SW480 (cell line): ENCODE measurements at places on chromosomes 4 and X.

- DNase-seq = no peak
Measured at GRCh38 chrX:125439194-125439849, 119.7 kb downstream of the TEX13C start.

DNA sequence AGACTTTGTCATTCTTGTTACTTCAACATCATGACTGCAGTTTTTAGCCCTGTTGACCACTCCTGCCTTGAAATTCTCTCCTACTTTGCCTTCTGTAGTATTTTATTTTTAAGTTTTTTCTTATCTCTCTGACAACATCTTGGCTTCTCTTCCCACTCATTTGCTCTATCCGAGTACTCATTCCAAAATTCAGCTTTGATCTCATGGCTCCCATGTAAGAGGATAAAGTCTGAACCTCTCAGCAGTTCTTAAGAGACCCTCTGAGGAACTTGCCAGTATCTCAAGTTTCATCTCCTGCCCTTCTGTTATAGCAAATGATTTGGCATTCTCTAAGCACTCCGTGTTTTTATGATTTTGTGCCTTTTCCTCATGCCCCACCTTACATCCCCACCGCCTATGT, 67.7 kb downstream of the GALNT7 start:
- DNase-seq = no peak

DNA sequence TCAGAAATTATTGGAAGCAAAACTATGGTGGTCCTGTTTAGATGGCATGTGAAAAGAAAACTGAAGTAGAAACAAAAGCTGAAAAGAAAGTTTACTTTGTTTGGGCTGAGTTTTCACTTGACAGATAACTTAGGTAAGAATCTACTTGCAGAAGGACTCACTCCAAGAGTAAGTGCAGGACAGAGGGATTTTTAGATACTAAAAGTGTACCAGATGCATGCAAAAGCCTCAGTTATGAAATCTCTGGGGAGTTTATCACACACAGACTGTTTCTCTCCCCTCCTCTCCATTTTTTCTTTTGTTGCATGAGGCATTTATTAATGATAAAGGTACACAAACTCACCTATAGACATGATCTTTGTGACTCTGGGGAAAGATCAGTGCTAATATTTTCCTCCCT, 127.5 kb upstream of the GIMD1 start:
- no peak for DNase-seq

GRCh38 chr4:12270546-12270945, 841.9 kb upstream of the HS3ST1 start:
- DNase-seq = no peak

DNA sequence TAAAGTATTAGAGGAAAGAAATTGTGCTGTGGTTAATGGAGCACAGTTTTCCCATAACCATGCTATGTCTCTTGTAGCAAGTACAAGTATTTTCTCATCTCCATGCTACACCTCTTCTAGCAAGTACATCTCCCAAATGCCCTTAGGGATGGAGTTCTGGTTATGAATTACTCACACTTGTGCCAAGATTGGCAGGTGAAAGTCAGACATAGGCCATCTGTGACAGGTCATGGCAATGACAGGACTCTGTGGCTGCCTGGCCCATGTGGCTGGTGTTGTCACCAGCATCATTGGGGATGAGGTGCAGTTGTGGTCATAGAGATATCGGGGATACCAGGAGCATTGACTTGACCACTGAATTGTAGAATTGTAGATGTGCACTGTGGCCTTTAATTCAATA, 310.2 kb downstream of the FAT4 start:
- DNase-seq = no peak

GRCh38 chr4:62342346-62342745, 1142.2 kb downstream of the ADGRL3 start:
- no peak for DNase-seq

DNA sequence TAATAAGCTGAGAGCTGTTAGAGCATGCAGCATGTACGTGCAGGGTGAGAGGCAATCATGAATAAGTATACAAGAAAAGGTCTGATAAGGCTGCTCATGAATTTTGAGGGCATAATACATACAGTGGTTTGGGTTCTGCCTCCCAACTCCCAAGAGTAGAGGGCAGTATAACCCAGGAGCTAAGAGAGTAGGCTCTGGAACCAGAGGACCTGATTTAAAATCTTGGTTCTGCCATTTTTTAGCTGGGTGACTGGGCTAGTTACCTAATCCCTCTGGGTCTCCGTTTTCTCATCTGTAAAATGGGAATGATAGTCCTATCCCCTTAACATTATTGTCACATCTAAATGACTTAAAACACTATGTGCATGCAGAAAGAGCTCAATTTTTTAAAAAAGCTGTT, 85.3 kb downstream of the LNX1 start:
- DNase-seq = no peak

DNA sequence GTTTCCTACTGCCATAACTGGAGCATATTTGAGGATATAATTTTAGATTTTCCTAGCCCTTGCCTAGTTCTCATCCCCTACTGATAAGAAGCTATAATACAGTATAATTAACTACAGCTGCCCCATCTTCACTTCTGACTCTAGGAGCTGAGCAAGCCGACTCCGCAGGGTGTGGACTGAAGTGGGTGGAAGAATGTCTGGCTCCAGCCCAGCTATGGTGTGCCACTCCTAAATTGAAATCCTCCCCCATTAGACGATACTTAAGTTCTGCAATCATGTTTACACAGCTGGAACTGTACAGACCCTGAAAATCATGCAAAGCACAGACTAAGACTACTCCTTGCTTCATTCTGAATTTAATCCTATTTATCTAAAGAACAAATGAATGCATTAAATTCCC, 93.1 kb downstream of the PCDH19 start:
- DNase-seq = peak; percentile 9

- no peak for DNase-seq
Measured at GRCh38 chr4:128737098-128737513, 72.4 kb upstream of the JADE1 start.

GRCh38 chr4:54076673-54077072, 12.3 kb upstream of the CHIC2 start:
- DNase-seq = no peak

DNA sequence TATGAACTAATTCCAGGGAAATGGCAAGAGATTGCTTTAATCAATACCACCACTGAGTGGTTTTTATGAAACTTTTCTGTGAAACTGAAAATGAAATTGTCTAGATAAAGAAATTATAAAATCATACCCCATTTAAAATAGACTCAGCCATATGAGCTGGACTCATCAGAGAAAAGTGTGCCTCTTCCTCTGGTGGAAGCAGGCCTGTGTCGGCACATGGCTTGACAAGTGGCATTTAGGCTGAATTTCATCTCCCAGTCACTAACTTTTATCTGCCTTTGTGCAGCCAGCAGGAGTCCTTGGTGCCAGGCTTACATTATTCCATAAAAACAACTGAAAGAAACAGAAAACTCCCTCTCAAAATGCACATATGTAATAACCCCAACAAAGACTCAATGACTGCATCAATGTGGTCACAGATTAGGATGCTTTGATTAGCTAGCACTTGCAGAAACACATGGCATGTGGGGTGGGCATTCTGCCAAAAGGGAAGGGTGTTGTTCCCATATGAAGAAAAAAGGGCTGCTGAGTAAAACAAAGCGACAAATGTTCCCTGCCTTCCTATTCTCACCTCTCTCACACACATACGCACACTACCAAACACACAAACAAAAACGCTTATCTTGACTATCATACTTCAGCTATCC, 232.3 kb downstream of the PABPC4L start:
- DNase-seq = no peak

DNA sequence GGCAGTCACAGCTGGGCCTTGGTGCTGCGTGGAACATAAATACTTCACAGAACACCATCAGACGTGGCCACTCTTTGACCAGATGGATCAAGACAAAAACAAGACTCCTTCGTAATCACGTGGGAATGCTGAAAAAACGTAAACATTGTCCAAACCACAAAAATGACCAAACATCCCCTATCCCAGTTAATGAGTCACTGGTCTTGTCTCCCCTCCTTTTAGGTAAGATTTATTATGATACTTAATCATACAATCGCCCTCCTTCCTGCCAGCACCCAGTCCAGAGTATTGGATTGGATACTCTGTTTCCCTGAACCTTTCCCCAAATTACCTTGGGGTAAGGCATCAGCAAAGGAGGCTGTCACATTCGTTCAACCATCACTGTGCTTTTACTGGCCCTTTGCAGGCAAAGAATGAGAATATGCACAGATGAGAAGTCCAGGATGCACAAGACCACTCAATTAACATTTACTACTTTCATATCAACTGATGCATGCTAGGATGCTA, 601 bp upstream of the TCEANC start:
- peak; percentile 70 for DNase-seq

GRCh38 chrX:97057349-97057909, 173.7 kb downstream of the RPA4 start:
- DNase-seq = no peak

DNA sequence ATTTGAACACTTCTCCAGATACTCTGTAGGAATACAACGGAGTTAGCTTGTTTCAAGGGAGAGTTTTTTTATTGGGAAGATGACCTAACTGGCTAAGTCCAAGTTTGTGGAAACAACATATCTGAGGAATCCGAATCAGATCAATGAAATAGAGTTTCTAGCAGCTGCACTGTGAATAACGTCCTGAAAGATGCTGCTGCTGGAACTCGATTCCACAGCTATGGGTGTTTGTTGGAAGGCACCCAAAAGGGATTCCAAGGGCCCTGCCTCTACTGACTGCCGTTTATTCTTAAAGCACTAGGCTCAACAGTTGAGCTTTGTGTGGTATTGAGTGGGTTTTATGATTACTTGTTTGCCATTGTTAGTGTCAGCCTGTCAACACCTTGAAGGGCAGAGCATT, 6.6 kb upstream of the GBA3 start:
- no peak for DNase-seq

GRCh38 chr4:34921391-34921790, 1322.9 kb downstream of the ARAP2 start:
- no peak for DNase-seq

DNA sequence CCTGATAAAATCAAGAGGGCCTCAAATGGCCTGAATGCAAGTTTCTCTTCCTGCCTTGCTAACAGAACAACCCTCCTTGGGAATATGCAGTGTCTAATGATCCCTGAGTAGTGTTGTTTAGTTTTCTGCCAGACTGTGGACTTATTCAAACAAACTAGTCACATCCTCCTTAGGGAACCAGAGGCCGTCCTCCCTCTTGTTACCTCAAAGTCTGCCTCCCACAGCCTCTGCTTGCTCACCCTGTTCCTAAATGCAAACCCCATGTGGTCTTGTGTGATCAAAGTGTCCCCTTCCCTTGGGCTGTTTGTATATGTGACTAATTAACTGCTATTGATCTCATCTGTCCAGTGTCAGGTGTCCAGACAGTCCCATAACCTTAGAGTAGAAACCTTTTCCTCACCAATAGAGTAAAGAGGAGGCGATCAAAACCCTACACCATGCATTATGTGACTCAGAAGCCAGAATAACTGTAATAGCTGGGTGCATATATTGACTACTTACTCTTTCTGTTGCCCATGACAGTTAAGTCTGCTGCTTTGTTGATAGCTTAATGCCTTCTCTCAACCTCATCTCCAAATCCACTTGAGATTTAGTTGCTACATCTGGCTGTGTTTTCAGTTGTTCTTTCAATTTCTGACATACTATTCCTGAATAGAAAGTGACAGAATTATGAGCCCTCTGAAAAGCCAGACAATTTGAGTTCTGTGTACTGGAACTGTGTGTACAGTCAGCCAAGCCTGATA, 473.0 kb upstream of the NWD2 start:
- DNase-seq = no peak
